Dorsolateral prefrontal cortex (tissue), 122 donors: ENCODE measurements at places on chromosomes 4 and X.

- DNase-seq, result no peak
Observed at GRCh38 chr4:111562826-111563225, 582.4 kb upstream of the FAM241A start.

- DNase-seq, result no peak
Observed at GRCh38 chrX:137362583-137362982, 203.3 kb upstream of the ZIC3 start.

GRCh38 chrX:36071061-36071460, 151.5 kb downstream of the CFAP47 start:
- no peak for DNase-seq

- no peak for DNase-seq
Observed at GRCh38 chr4:111959222-111959621, 186.0 kb upstream of the FAM241A start.

DNA sequence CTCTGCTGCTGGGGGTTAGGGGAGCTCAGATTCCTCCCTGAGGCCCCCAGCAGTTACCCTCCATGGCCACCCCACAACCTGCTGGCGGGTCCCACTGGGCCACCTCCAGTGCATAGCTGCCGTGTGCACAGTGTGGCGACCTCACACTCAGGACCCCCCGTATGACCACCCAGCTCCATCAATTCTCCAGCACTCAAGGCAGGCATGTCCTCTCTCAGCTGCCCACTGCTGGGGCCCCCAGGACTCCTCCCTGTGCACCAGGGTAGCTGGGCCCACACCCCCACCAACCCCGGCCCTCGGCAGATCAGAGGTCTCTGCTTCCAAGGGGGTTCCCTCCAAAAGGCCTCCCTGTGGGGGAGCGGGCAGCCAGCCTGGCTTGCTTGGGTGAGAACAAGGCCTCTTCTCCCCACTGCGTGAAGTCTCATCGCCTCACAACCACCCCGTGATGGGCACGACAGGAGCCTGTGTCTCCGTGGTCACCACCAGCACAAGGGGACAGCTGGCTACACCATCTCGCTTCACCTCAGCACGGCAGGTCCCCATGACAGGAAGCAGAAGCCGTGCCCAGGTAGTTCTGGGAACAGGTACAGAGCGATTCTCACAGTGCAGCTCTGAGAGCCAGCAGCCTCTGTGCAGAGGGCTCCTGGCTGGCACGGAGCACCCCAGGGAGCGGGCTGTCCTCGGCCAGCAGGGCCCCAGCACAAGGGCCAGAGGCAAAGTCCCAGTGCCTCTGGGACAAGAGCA, 4.6 kb upstream of the HAUS3 start:
- DNase-seq, result no peak

- peak; percentile 10 for DNase-seq
Observed at GRCh38 chrX:119502727-119503483, 34.7 kb downstream of the SLC25A5 start.

DNA sequence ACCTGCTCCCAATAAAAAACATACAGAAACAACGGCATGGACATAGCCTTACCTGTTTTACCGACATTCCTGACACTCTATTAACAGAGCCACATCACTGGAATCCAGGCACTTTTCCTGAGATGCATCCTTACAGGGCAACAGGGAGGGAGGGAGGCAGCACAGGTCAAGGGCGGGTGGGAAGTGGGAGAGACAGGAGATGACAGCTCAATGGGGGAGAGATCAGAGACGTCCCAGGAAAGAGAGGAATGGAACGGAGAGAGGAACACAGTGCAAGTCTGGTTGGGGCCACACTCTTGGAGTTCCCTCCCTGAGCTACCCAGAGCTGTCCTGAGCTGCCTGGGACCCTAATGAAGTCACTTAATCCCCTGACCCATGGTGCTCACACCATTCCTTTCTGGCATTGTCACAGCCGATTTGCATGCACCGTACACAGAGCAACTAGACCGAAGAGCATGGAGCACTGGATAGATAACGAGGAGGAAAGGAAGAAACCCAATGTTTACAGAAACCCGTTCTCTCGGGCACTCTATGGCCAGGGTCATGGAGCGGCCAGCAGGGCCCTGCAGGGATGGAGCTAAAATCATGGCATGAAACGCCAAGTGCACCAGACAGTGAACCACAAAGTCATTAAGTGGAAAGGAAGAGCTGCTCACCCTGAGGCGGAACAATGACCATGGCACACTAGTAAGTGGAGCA, 93.1 kb downstream of the NSUN7 start:
- no peak for DNase-seq

GRCh38 chrX:101171883-101172400, 47.6 kb upstream of the DRP2 start:
- DNase-seq, result no peak

DNA sequence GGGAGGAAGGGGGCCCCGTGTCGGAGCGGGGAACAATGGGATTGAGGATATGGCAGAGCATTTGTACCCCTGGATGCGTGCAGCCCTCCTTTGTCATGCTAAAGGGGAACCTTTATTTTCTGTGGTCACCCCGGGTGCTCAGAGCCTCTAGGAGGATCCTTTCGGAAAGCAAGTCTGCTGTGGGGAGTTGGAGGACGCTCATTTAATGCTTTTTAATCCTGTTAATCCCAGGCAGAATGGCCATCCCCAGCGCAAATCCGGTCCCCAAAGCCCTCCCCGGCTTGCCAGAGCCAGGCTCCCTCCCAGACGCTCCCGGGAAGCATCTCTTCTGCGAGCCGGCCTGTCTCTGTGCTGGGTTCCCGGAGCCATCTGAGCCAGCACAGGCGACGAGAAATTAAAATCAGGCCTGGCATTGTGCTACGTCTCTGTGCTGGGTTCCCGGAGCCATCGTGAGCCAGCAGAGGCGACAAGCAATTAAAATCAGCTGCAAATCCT, 113.2 kb upstream of the PPP2R3B start:
- no peak for DNase-seq

- no peak for DNase-seq
Observed at GRCh38 chr4:42359711-42360110, 37.6 kb upstream of the SHISA3 start.

GRCh38 chr4:16480011-16480410, 253.7 kb upstream of the TAPT1 start:
- DNase-seq, result no peak

- DNase-seq, result no peak
Observed at GRCh38 chr4:17195461-17196275, 297.2 kb upstream of the LDB2 start.

- DNase-seq, result peak; percentile 42
Observed at GRCh38 chr4:38664706-38665401, 855 bp downstream of the KLF3 start.

GRCh38 chr4:122968227-122968812, 45.9 kb upstream of the NUDT6 start:
- DNase-seq, result no peak

DNA sequence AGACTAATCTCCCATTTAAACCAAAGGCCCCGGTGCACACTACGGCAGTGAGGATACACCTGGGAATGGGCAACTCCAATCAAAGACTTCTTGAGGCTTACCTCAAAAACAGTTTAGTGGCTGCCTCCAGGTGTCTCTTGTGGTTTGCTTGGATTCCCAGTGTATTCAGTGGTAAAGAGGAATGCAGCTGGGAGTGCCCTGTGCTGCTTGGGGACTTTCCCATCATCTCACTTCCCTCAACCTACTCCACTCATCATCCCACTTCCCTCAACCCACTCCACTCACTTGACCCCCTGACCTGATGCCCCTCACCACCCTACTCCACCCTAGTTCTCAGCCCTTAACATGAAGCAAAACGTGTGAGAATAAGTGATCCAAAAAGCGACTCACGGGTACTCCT, 177.3 kb upstream of the ETNPPL start:
- DNase-seq, result no peak

GRCh38 chr4:52982255-52982945, 120.3 kb downstream of the RASL11B start:
- DNase-seq, result no peak

DNA sequence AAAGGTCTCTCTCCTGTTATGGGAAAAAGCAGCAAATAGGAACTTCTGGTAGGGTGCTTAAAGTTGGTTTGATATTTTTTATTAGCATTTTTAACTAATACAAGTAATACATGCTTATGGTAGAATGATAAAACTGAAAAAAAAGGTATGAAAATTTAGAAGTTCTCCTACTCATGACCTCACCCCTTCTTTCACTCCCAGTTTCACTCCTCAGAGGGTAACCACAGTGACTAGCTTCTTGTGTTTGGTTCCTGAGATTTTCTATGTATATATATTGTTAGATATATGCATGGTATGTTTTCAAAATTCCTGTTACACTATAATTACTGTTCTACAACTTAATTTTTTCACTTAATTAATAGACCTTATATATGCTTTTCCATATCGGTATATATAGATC, 66.5 kb downstream of the AR start:
- no peak for DNase-seq

- no peak for DNase-seq
Observed at GRCh38 chrX:37926700-37927099, 79.3 kb upstream of the DYNLT3 start.

GRCh38 chrX:120999413-120999812, 13.9 kb upstream of the CT47A1 start:
- DNase-seq, result no peak

DNA sequence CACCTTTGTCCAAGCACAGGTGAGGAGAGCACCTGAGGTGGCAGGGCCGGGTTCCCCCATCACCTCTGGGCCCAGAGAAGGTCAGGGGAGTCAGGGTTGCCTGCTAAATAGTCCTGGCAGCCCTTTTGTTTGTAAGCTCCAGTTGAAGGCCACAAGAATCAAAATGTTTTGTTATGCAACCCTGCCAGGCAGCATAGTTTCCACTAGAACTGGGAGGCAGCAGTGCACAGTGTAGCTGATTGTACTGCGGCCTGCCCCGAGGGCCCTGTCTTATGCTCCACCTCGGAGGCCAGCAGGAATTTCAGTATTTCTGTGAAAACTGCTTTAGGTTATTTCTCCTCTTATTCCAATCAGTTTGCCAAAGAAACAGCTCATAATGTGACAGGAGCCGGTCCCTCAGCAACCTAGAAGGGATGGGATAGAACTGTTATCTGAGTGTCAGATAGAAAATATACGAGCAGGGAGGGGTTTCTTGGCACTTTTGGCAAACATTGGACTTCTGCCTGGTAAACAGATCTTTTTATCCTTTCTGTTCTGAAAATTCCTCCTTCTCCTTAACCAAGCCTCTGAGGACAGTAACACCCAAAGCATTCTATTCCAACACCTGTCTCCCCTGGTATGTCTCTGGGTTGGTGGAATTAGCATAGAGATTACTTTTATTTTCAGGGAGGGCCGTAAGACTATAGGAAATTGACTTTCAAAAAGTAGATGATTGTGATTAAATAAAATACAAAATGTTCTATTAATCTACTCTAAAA, 93.6 kb downstream of the LNX1 start:
- DNase-seq, result no peak
